Substantia nigra (tissue), 51 donors: ENCODE measurements at places on chromosomes 5 and 9.

GRCh38 chr9:72807765-72808445 is 144.9 kb downstream of the ALDH1A1 start:
- no peak for DNase-seq

GRCh38 chr5:120535900-120536299 is 71.8 kb downstream of the PRR16 start:
- DNase-seq: no peak

DNA sequence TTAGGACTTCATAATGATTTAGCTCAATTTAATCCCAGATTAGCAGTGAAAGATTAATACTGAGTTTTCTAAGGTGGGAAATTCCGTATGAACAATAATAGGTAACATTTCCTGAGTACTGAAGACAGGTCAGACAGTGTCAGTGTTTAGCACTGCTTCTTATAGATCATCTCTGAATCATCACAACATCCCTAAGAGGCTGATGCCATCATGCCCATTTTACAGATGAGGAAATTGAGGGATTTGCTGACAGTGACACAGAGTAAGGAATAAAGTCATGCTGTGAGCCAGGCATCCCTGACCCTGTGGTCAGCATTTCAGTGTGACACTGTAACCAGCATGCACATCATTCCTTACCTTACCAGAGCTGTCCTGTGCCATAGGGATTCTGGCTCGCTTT is 44.5 kb downstream of the DAPK1 start:
- no peak for DNase-seq

DNA sequence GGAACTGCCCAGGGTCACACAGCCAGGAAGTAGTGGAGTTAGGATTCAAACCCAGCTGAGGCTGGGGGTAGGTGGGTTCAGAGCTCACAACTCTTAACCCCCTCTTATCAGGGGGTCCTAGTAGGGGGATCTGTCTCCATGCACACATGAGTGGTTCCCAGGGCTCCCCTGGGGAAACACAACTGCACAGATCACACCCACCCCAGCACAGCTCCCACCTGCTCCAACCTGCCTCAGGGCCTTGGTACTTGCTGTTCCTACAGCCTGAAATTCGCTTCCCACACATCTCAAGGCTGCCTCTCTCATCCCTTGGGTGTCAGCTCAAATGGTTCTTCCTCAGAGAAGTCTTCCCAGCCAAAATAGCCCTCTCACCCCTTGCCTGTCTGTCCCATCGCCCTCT is 4.8 kb downstream of the SNCB start:
- DNase-seq: no peak

GRCh38 chr5:1666812-1667588 is 132.6 kb downstream of the MRPL36 start:
- DNase-seq: no peak

DNA sequence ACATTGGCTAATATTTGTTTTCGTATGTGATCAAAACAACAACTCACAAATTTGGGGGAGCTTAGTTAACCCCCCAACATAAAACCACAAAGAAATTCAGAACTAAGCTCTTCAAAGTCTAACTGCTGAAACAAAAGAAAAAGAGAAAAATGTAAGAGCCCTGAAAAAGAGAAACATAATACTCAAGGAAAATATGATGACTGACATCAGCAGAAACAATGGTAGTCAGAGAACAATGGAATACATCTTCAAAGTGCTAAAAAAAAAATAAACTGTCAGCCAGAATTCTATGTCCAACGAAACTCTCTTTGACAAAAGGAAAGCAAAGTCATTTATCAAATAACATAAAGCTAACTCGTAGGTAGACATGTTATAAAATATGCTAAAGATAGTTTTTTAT is 566.3 kb upstream of the GRAMD2B start:
- DNase-seq: no peak
